ENCODE measurements at places on chromosomes 13 and 19. TPM values are rescaled to one million over a fixed set of nuclear protein-coding genes. Genes with fewer than 3 reads are reported as not detected.

Gene MEIS3
- total RNA-seq = 21.3 TPM

Gene B3GNT3
- total RNA-seq = 0.19 TPM

Gene SIAH3
- total RNA-seq = 0.19 TPM

Gene CBLC
- 4.9 TPM for total RNA-seq

Gene SRRM5
- total RNA-seq = 21.3 TPM

Gene TTC9B
- total RNA-seq = 0.71 TPM

Gene SMIM44
- total RNA-seq = not detected

Gene CGB8
- total RNA-seq = not detected

Gene PLEKHJ1
- total RNA-seq = 126 TPM

Gene THSD1
- total RNA-seq = 4.7 TPM

Gene HSPBP1
- total RNA-seq = 48.2 TPM

Gene FCHO1
- 12.8 TPM for total RNA-seq

Gene GARIN5A
- 60.0 TPM for total RNA-seq

GRCh38 chr19:861756-862580, 2.5 kb downstream of the CFD start:
- peak; percentile 68 for DNase-seq

- no peak for DNase-seq
Measured at GRCh38 chr13:89660752-89661151, 1686.7 kb upstream of the MIR17HG start.

GRCh38 chr19:19849056-19849455, 16.6 kb upstream of the ZNF253 start:
- no peak for DNase-seq

GRCh38 chr19:47111006-47111621, 2.5 kb downstream of the ZC3H4 start:
- DNase-seq = no peak

DNA sequence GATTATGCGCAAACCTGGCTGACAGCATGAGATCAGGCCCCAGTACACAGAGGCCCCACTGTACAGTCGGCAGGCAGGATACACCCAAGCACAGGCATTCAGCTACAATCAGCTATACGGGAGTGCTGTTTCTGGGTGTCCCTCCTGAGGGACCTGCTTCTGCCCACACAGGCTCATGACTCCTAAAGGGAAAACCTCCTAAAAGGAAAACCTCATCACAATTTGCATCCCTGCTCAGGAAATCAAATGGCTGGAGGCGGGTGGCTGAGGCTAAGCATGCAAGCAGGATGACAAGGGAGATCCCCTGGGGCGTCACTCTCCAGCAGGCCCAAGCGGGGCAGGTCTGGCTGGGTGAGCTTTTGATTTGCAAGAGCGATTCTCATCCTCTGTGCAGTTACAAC, 99.8 kb downstream of the CRYL1 start:
- no peak for DNase-seq

DNA sequence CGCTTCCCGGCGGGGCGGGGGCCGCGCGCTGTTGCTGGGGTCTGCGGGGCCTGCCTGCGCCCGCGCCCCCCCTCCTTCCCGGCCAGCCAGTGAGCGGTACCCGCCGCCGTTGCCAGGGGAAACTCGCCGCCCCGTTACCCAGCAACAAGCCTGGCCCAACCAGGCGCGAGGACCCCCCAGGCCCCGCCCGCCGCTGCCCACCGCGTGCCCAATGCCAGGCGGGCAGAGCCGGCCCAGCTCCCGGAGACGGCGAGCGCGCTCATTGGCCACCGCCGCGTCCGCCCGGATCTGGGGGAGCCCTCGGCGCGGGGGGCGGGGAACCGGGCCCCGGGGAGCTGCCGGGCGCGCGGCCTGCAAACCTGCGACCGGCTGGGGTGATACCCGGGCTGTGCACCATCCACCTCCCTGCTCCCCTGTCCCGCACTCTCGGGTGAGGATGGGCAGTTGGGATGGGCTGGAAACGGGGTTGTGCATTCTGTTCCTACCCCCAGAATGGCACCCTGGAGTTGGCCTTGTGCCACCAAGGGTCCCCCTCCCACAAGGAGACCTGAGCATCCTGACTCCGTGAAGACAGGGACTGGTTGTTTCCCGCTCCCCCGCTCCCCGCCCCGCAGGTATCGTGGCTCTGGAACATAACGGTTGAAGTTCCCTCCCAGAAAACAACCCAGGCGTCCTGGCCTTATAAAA, 8.8 kb upstream of the BBC3 start:
- peak; percentile 66 for DNase-seq

DNA sequence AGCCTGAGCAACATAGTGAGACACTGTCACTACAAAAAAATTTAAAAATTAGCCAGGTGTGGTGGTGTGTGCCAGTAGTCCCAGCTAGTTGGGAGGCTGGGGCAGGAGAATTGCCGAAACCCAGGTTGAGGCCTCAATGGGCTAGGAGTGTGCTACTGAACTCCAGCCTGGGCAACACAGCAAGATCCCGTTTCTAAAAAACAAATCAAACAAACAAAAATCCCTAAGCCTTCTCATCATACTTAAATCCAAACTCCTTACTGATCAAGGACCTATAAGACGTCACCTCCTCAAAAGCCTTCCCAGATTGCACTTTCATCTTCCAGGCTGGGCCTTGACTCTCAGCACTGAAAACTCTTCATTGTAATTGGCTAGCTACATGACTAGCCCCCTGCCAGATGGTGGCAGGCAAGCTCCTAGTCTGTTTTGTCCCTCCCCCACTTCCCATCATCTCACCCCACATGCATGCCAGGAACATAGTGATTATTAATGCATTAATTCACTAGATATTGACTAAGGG, 17.5 kb upstream of the NANOS3 start:
- no peak for DNase-seq

DNA sequence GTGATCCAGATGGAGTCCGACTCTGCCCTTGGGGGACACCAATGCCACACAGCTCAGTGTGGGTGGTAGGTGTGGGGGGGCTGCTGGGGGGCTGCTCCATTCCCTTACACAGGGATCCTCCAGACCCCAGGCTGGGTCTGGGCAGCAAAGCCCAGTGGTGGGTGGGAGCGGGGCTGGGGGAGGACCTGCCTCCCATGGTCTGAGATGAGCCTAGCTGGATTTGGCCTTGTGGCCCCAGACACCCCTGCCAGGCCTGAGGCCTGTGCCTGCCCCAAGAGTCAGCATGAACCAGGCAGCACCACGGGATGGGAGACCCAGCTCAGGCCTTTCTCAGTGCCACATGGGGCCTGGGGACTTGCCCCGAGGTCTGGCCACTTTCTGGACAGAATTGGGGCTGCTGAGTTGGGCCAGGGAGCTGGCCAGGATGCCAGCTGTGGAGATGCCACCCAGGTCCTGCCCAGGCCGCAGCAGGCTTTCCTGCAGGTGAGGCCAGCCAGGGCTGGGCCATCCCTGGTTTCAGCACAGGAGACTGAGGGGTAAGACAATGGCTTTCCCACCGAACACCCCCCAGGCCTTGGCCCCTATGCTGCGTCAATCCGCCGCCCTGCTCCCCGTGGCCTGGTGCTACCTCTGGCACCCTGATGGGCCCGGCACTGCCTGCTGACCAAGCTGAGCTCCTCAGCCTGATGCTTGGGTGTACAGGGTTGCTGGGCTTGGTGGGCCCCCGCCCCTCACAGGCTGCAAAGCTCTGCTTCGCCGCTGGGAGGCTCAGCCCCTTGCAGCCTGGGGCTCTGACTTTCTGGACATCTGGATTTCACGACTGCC, 24.2 kb downstream of the CEBPG start:
- DNase-seq = no peak

GRCh38 chr13:60402022-60402421, 5.0 kb downstream of the TDRD3 start:
- DNase-seq = no peak

DNA sequence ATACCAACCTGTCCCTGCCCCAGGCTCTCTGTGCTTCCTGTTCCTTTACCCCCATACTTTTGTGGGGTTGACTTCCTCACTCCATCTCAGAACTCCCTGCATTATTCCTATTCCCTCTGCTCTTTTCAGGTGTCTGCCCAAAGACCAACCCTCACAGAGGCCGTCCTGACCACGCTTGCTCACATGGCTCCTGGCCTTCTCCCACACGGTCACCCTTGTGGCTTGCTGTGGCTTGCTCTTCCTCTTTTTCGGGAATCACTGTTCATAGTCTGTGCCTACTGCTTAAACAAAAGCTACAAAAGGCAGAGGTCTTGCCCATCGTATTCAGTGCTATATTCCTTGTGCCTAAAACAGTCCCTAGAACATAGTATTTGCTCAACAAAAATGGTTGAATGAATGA, 25.2 kb upstream of the ARGLU1 start:
- no peak for DNase-seq
